ENCODE measurements at places on chromosomes 5 and 9.

GRCh38 chr5:29161399-29162291 is 2031.8 kb upstream of the CDH6 start:
- no peak for DNase-seq

DNA sequence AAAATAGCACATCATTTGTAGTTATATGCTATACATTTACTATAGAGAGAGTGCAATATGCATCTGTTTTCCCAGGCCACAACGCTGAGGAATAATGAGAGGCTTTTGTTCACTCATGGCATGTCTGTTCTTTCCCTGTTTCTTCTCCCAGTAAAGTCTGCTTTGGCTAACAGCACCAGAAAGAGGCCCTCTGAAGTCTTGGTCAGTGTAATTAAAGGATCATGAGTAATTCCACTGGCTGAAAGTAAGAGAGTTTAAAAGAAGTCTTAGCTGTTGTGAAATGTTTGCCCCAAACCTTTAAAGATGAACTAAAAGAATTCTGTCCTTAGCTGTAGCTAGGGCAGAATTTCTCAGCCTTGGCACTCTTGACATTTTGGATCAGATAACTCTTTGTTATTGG is 228.8 kb downstream of the TLE4 start:
- no peak for DNase-seq

DNA sequence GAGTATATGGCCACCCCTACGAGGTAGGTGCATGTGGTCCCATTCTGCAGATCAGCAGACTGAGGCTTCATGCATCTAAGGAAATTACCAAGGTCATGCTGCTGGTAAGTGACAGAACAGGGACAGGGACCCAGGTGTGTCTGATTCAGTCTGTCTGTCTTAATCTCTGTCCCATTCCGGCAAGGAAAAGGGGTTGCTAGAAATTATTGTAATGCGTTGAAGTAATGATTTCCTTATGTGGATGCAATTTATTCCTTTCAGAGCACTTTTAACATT is 76.8 kb downstream of the AMBP start:
- DNase-seq, result no peak

DNA sequence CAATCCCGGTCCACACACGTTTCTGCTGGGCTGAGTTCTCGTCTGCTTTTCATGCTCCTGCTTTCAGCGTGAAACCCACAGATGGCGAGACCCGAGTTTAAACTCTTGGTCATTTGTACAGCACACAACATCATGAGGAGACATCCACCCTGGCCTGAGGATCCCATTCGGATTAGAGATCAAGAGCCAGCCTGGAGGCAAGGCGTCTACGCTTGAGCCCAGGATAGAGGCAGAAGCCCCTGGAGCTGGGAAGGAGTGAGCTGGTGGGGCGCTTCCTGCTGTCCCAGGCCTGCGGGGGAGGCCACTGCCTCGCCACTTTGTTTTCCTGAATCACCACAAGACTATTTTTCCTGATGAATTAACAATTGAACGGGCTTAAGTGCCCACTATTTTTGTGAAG is 281.9 kb upstream of the IRX4 start:
- DNase-seq, result no peak

Data from stimulated activated CD4-positive, alpha-beta T cell treated with anti-CD3 and anti-CD28 coated beads, Interleukin-2, amount 100 ng/mL, for 24 hours (primary cell).